Stimulated activated CD4-positive, alpha-beta T cell treated with anti-CD3 and anti-CD28 coated beads, Interleukin-1b, Interleukin-23, amount 100 ng/mL, for 4 hours (primary cell): ENCODE measurements at places on chromosomes 7 and 10.

DNA sequence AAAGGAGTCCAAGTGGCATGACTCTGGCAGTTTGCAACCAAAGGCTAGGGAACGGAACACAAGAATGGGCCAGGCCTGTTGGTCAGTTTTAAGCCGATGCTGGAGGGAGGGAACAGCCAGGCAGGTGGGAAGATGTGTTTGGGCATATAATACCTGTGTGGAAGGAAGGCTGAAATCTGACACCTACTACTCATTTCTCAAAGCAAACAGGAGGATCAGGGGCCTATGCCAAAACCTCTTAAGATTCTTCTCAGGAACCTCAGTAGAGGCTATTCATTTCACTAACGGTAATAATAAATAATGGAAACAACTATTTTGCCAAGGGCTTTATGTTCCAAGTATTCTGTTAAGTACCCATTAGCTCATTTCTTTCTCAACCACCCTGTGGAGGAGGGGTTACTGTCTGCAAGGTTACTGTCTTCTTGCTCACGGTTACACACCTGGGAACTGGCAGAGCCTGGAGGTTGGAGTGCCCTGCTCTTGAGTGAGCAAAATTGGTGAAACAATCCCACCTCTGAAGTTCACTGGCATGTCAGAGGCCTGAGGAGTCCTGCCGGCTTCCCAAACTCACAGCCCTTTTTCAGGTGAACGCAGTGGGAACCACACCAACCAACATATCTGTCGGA, 35.5 kb downstream of the GOT1 start:
- DNase-seq: no peak

GRCh38 chr7:70837589-70837988, 294.4 kb upstream of the GALNT17 start:
- no peak for DNase-seq

DNA sequence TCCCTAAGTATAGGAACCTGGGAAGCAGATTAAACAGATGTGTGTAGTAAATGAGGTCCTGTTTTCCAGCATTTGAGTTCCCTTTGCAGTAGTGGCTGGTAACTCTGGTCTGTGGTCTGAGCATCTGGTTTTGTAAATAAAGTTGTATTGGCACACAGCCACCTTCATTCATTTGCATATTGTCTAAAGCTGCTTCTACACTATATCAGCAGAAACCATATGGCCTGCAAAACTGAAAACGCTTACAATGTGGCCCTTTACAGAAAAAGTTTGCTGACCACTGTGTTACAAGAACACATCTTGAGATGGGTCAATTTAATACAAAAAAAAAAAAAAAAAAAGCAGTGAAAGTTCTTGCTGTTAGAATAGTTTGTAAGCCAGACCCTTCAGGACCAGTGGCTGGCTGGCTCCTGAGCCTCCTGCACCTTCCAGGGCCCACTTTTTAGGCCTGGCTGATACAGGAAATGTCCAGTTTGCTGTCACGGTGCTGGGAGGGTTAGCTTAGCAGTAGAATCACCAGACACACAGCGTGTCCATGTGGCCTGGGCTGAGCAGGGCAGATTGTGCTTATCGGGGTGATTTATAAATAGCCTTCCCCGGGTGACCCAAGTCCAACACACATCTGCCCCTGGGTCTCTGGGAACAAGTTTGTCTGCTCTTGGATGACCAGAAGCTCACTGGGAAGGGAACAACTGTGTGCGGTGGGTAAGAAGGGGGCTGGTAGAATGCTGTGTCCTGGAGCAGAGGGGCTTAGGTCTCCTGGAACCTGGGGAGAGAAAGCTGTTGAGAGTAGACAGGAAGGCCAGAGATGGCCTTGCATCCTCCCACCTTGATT, 1.4 kb downstream of the C10orf71 start:
- DNase-seq: no peak

DNA sequence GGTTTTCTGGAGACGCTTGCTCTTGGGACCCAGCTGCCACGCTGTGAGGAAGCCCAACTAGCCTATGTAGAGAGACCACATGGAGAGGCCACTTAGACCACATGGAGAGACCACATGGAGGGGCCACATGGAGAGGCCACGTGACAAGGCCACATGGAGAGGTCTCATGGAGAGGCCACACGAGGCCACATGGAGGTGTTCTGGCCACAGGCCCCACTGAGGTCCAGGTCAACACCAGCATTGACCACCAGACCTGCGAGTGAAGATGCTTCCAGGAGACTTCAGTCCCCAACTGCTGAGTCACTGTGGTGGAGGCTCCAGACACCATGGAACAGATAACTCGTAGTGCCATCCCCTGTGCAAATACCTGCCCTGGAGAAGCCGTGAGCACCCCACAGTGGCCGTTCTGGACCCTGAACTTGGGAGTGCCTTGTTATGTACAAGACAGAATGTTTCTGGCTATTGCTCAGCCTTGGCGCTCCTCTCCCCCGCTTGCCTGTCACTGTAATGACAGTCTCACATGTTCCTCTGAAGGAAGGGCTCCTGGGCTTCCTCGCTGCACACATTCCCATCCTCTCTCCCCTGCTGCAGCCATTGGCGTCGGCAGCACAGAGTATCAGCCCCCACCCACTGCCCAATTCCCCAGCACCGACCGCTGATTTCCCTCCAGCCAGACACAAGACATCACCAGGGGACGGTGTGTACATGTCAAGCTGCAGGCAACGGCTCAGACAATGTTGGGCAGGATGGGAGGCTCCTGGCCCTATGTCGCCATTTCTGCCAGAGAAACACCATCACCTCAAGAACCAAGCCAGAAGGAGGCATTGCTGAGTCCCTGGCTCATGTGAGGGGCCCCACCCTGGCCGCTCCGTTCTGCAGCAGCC, 49.0 kb upstream of the TNRC18 start:
- DNase-seq: no peak

DNA sequence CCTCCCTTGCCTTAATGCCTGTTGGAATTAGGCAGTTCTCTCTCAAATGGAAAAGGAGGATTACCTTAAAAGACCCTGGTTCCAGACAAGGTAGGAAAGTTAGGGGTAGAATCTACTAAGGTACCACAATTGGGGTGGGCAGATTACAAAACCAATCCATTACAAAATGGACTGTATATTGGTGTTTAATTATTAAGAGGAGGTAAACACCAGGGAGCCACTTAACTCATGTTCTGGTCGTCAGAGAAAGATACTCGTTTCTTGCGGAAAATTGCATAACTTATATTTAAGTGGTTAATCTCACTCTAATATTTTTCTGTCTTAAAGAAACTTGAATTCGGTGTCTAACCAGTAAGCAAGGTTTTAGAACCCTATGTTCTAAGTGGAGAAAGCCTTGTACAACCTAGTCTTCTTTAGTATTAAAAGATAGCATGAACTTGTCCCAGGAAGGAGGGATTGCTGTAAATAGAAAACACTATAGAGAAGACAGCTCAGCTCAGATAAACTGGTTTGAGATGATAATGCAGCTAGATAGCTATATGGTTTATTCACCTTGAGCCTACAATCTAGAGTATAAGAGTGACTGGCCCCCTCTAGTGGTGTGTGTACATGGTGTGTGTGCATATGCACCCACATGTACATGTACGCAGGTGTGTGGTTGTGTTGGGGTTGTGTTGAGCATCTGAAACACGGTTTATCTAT, 58.0 kb upstream of the STRIP2 start:
- peak; percentile 23 for DNase-seq

DNA sequence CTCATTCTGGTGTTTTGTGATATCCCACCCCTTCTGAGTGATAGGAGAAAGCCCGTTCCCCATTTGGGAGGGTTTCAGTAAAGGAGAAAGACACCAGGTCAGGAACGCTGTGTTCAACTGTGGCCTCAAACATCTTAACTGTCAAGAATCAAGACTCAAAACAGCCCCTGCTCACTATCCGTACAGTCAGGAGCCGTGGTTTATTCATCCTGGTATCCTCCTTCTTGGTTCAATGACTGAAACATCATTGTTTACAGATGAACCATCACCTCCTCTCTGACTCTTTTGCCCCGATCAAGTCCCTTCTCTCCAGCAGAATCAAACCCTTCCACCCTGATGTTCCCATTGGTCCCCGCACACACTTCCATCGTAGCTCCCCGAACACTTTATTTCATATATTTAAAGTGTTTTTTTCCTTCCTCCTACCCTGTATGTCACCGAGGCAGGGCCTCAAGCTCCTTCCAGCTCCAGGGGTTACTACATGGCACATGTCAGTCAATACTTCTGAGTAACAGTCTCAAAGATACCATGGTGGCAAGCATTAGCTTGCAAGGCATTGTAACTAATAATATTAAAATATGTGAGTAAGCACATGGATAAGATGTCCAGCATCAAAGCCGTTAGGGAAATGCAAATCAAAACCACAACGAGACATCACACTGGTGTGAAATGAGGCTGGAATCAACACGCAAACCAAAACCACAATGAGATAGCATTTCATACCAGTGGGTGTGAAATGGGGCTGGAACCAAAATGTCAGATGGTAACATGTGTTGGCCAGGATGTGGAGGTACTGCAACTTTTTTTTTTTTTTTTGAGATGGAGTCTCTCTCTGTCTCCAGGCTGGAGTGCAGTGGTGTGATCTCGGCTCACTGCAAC, 124.7 kb upstream of the C1QL3 start:
- DNase-seq: no peak

DNA sequence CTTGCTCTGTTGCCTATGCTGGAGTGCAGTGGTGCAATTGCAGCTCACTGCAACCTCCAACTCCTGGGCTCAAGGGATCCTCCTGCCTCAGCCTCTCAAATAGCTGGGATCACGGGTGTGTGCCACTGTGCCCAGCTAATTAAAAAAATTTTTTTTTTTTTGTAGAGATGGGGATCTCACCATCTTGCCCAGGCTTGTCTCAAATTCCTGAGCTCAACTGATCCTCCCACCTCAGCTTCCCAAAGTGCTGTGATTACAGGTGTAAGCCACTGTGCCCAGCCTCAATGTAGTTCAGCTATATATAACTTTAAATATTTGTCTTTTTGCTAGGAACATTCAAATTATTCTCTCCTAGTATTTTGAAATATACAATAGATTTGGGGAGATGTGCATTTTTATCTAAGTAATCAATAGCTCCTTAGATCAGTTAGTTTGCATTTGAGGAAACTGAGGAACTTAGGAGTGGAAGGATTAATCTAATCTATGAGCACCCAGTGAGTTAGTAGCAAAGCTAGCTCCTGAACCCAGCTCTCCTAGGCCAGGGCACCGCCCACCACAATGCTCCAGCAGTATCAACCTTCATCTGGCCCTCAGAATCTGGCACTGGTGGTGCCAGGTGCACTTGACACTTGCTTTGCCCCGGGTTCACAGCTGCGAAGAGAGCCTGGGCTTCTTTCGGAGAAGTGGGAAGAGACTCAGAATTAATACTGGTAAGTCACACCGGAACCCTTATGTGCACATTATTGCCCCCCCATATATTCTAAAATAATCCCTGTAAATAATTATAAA, 5.9 kb upstream of the LRMDA start:
- no peak for DNase-seq

- no peak for DNase-seq
Measured at GRCh38 chr10:57898231-57898630, 369.5 kb downstream of the IPMK start.

DNA sequence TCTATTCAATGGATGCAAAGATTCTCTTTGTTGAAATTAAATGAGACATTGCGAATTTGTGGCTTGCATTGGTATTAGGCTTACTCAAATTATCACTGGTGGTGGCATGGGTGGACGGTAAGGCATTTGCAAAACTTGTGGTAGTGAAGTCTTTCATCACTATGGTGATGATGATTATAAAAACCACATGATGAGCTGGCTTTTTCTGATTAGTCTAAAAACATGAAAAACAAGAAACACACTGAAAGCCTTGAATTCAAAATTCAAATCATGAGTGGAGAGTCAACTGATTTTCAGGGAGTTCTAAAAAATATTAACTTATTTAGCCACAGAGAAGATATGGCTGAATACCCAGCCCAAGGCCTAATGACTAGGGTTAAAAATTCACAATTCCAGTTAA, 99.8 kb upstream of the HGF start:
- no peak for DNase-seq

DNA sequence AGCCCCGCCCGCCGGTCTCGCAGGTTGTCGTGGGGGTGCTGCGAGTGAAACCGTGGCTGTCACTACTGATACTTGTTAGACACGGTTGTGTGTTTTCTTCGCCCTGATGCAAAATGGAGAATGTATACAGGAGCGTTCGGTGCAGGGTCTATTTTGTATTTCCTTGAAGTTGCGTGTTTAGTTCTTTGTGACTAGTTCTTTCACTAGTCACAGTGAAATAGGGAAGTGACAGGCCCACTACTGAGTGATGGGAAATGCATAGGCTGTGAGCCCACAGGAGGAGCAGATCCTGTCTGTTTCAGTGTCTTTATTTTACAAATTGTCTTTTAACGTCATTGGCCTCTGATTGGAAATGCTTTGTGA, 675 bp downstream of the ABRAXAS2 start:
- no peak for DNase-seq

DNA sequence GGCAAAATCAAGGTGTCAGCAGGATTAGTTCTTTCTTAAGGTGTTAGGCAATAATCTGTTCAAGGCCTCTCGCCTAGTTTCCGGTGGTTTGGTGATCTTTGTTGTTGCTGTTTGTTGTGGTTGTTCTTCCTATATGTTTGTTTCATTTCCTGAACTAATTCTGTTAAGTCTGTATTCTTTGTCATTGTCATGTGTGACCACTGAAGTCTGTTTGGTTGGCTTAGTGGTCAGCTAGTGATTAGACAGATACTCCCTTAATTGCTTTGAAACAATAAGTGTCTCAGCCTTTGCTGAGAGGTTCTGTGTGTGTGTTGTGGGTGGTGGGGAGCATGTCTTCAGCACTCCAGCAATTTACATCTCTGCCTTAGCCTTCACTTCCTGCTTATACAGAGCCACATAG, 46.0 kb downstream of the ABCC2 start:
- no peak for DNase-seq

- no peak for DNase-seq
Measured at GRCh38 chr7:100171087-100171681, 2.8 kb upstream of the GAL3ST4 start.

- DNase-seq: no peak
Measured at GRCh38 chr7:37065779-37066271, 341.5 kb upstream of the AOAH start.
